ENCODE measurements at places on chromosomes 12 and 14.

DNA sequence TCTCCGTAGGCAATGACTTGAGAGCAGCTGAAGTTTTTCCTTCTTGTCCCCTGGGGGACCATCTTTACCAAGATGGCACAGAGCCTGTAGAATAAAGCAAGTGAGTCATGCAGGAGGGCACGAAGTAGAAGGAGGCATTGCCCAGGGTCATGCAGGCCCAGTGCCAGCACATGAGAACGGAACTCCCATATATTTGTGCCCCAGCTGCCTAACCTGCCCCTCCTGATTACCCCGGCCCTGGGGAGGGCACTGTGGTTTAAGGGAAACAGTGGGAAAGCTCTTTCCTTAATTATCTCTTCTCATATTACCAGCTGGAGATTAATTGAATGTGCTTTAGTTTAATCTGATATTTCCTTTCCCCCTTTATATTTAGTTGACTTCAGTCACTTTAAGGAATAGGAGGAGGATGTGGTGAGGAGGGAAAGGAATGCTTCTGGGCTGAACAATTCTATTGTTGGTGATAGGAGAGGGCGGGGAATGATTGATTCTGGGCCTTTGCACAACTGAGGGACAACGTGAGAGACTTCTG, 51.9 kb downstream of the RASSF8 start:
- DNase-seq: no peak

- no peak for DNase-seq
Measured at GRCh38 chr14:41634286-41634685, 27.6 kb downstream of the LRFN5 start.

GRCh38 chr14:78403278-78403815, 233.2 kb downstream of the NRXN3 start:
- DNase-seq: no peak

DNA sequence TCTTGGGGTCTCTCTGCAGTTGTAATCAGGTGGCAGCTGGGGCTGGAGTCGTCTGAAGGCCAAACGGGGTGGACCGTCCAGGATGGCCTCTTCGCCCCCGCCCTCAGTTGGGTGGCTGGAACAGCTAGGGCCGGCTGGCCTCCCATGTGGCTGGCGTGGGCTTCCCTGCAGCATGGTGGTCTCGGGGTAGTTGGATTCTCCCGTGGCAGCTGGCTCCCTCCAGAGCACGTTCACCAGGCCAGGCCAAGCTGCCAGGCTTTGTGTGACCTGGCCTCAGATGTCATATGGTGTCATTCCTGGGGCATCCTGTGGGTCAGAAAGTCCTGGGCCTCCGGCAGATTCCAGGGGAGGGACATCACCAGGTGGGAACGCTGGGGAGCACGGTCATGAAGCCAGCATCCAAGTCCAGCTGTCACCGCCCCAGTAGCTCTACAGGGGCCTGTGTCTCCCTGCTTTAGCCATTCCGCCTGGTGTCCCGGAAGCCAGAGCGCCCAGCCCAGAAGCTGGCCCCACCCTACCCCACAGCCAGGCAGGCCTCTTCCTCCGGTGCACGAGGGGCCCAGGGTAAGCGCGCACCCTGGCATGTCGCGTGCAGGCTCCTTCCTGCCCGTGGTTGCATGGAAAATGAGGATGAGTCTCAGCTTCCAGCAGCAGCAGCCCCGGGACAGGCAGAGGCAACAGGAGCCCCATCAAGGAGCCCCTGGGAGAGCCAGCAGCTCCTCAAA, 1.3 kb upstream of the NUDT14 start:
- no peak for DNase-seq

All from glomerular endothelial cell (primary cell).